ENCODE measurements at places on chromosomes 12 and 14. TPM values are rescaled to one million over a fixed set of nuclear protein-coding genes. Genes with fewer than 3 reads are reported as not detected.
A peak's percentile ranks its signal among the peaks of the same experiment; 100 is the strongest.

ZNF219 gene
- total RNA-seq, result 44.9 TPM

ATP5F1B gene
- 3,068 TPM for total RNA-seq

PTCSC3 gene
- total RNA-seq, result not detected

FZD10 gene
- 0.05 TPM for total RNA-seq

ARL1 gene
- total RNA-seq, result 93.0 TPM

DNA sequence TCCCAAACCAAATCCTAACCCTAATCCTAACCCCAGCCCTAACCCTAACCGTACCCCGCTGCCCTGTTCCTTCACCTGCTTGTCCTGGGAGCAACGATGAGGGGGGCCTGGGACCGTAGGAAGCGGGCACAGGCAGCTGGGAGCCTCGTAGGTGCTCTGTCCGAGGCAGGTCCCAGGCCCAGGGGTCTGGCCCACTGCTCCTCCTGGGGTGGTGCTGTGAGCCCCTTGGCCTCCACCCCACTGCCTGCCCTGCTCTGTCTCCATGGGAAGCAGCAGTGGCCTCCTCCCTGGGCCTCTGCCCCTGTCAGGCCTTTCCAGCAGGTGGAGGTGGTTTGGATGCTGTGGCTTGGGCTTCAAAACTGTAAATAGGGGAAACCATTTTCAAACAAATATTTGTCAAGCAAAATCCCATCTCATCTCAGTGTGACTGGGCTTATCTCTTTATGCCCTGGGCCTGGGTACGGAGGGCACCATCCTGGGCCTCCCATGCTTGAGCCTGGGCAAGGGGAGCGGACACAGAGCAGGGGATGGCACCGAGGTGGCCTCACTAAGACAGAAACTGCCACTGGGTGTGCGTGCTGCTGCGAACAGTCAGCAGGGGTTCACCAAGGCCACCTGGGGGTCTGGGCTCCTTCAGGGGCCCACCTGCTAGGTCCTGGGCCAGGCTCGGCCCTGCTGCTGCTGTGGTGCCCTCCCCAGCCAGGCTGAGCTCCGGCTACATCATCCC lies 3.7 kb upstream of the BEGAIN start:
- no peak overlapping the region for H3K4me3 ChIP-seq
- peaks cover 95% of the 10 kb centered on the region for H3K27me3 ChIP-seq
- no peak overlapping the region for H3K27ac ChIP-seq
- H3K4me1 ChIP-seq, result peaks cover 19% of the 10 kb centered on the region
- peak; percentile 4 for DNase-seq
- no peaks in the 10 kb centered on the region for H3K36me3 ChIP-seq

DNA sequence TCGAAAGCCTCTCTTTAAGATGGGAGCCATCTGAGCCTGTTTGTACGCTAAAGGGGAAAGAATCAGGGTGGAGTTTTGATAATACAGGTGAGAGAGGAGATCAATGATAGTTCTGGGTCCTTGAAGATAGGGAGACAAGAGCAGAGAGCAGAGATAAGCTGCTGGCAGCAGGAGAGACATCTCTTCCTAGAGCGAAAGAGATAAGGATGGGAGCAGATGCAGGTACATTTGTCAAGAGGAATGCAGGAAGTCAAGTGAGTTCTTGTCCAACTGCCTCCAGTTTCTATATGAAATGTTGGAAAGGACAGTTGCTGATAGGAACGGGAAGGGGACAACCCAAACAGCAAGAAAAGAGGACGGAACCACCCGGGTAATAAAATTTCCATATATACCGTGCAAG lies 24.7 kb upstream of the HIF1A start:
- no peaks in the 10 kb centered on the region for H3K36me3 ChIP-seq
- H3K4me1 ChIP-seq, result peaks cover 8% of the 10 kb centered on the region
- no peak for DNase-seq
- no peak overlapping the region for H3K27ac ChIP-seq
- no peak overlapping the region for H3K4me3 ChIP-seq
- no peaks in the 10 kb centered on the region for H3K27me3 ChIP-seq

GRCh38 chr14:98189944-98190343 lies 1082.1 kb downstream of the BCL11B start:
- H3K27me3 ChIP-seq, result peaks cover 37% of the 10 kb centered on the region
- H3K4me1 ChIP-seq, result no peaks in the 10 kb centered on the region

GRCh38 chr14:35124127-35124526 lies 1.8 kb downstream of the PRORP start:
- no peak overlapping the region for H3K4me3 ChIP-seq
- peaks cover 8% of the 10 kb centered on the region for H3K36me3 ChIP-seq
- peaks cover 38% of the 10 kb centered on the region for H3K4me1 ChIP-seq
- no peak for DNase-seq
- no peaks in the 10 kb centered on the region for H3K27me3 ChIP-seq

- H3K36me3 ChIP-seq, result no peaks in the 10 kb centered on the region
- no peak overlapping the region for H3K4me3 ChIP-seq
- no peak overlapping the region for H3K27ac ChIP-seq
- H3K4me1 ChIP-seq, result peaks cover 59% of the 10 kb centered on the region
- H3K27me3 ChIP-seq, result no peaks in the 10 kb centered on the region
- no peak for DNase-seq
These were observed 6.1 kb downstream of the PTPN6 start for GRCh38 chr12:6957151-6957701.

GRCh38 chr12:132734206-132734605 lies 23.6 kb downstream of the PGAM5 start:
- no peak for DNase-seq
- H3K27ac ChIP-seq, result no peak overlapping the region
- H3K36me3 ChIP-seq, result peaks cover 84% of the 10 kb centered on the region
- peaks cover 7% of the 10 kb centered on the region for H3K4me1 ChIP-seq
- no peaks in the 10 kb centered on the region for H3K27me3 ChIP-seq

DNA sequence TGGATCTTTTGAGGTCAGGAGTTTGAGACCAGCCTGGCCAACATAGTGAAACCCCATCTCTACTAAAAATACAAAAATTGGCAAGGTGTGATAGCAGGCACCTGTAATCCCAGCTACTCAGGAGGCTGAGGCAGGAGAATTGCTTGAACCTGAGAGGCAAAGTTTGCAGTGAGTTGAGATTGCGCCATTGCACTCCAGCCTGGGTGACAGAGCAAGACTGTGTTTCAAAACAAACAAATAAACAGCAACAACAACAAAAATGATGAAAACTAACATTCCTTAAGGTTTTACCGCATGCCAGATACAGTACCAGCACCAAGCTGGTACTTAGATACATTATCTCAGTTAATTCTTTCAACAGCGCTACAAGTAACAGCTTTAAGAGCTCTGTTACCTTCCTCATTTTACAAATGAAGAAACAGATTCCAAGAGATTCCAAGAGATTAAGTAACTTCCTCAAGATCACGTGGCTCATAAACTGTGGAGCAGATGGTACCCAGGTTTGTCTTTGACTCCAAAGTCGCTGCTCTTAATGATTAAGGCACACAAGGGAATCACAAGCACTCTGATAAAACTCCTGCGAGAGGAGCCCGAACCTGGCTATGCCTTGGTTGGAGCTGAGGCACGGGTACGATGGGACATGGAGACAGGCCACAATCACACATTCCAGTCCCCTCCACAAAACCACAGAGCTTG lies 17.7 kb upstream of the PLEK2 start:
- H3K4me1 ChIP-seq, result peaks cover 19% of the 10 kb centered on the region
- no peak overlapping the region for H3K4me3 ChIP-seq
- no peak for DNase-seq

GRCh38 chr12:126286203-126286602 lies 1221.0 kb downstream of the AACS start:
- H3K36me3 ChIP-seq, result no peaks in the 10 kb centered on the region
- H3K4me1 ChIP-seq, result no peaks in the 10 kb centered on the region
- DNase-seq, result no peak
- H3K27me3 ChIP-seq, result no peaks in the 10 kb centered on the region
- H3K4me3 ChIP-seq, result no peak overlapping the region
- H3K27ac ChIP-seq, result no peak overlapping the region

- peaks cover 5% of the 10 kb centered on the region for H3K4me1 ChIP-seq
- H3K36me3 ChIP-seq, result peaks cover 38% of the 10 kb centered on the region
- DNase-seq, result no peak
- H3K4me3 ChIP-seq, result no peak overlapping the region
- H3K27me3 ChIP-seq, result no peaks in the 10 kb centered on the region
- no peak overlapping the region for H3K27ac ChIP-seq
These were observed 11.8 kb upstream of the TAMALIN start for GRCh38 chr12:51994959-51995358.

- DNase-seq, result no peak
- H3K36me3 ChIP-seq, result no peaks in the 10 kb centered on the region
- H3K4me3 ChIP-seq, result no peak overlapping the region
- no peaks in the 10 kb centered on the region for H3K27me3 ChIP-seq
- no peaks in the 10 kb centered on the region for H3K4me1 ChIP-seq
These were observed 18.9 kb downstream of the BICD1 start for GRCh38 chr12:32125455-32126084.

- H3K27ac ChIP-seq, result no peak overlapping the region
- no peak for DNase-seq
- no peak overlapping the region for H3K4me3 ChIP-seq
- no peaks in the 10 kb centered on the region for H3K36me3 ChIP-seq
- no peaks in the 10 kb centered on the region for H3K4me1 ChIP-seq
These were observed 496.9 kb upstream of the TMEM132C start for GRCh38 chr12:127770118-127770517.

GRCh38 chr14:99190696-99191394 lies 81.2 kb downstream of the BCL11B start:
- H3K27me3 ChIP-seq, result peaks cover 20% of the 10 kb centered on the region
- no peak overlapping the region for H3K4me3 ChIP-seq
- no peak for DNase-seq
- H3K27ac ChIP-seq, result no peak overlapping the region

DNA sequence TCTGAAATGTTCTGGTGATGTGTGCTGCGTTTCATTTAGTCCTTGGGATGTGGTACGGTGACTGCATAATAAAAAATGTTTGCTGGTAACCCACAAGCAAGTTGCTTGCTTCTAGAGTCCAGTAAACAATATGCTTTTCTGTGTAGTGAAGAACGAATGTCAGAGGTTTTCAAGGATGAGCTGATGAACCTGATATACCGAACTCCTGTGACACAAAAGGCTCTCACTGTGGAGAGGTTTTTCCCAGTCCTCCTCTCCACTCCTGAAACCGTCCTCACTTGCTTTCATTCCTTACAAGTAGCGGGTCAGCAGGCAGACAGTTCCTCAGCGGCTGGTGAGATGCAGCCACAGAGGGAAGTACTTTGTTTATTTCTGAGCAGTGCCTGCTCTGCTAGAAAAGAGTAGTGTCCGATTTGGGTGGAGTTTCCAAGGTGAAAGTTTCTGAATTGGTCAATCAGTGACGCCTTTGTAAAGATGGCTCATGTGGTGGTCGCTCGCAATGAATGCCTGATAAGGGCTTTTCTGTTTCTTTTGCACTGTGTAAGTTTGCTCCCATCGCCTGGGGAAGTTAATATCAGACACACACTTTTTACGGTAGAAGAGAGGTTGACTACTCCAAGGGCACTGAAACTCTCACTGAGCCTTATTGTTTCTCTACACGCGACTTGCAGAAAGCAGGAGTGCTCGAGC lies 3.0 kb downstream of the ETV6 start:
- no peaks in the 10 kb centered on the region for H3K36me3 ChIP-seq
- peak overlapping the region; percentile 86 for H3K4me3 ChIP-seq
- peak overlapping the region; percentile 99 for H3K27ac ChIP-seq
- no peaks in the 10 kb centered on the region for H3K27me3 ChIP-seq
- DNase-seq, result no peak

GRCh38 chr12:91804533-91804932 lies 341.1 kb downstream of the BTG1 start:
- H3K36me3 ChIP-seq, result no peaks in the 10 kb centered on the region
- no peak overlapping the region for H3K27ac ChIP-seq
- H3K27me3 ChIP-seq, result no peaks in the 10 kb centered on the region
